ENCODE measurements at places on chromosomes 11 and 22.

- DNase-seq: no peak
Observed at GRCh38 chr22:35703861-35704584, 13.6 kb upstream of the APOL5 start.

DNA sequence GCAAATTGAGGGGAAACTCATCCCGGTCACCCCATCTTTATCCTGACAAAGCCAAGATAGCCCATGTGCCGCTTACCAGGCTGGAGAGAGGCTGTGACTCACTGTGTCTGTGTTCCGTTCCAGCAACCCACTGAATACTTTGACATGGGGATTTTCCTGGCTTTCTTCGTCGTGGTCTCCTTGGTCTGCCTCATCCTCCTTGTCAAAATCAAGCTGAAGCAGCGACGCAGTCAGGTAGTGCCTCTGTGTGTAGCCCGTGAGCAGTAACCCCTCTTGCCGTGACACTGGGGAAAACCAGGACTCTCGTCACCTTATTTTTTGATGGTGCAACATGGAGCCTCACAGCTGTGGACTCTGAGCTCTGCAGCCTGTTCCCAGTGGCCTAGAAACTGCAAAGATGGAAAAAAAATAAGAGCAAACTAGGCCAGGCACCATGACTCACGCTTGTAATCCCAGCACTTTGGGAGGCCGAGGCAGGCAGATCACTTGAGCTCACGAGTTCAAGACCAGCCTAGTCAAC, 16.9 kb downstream of the C22orf31 start:
- DNase-seq: no peak

- DNase-seq: no peak
Observed at GRCh38 chr11:70488171-70488703, 89.9 kb downstream of the CTTN start.

DNA sequence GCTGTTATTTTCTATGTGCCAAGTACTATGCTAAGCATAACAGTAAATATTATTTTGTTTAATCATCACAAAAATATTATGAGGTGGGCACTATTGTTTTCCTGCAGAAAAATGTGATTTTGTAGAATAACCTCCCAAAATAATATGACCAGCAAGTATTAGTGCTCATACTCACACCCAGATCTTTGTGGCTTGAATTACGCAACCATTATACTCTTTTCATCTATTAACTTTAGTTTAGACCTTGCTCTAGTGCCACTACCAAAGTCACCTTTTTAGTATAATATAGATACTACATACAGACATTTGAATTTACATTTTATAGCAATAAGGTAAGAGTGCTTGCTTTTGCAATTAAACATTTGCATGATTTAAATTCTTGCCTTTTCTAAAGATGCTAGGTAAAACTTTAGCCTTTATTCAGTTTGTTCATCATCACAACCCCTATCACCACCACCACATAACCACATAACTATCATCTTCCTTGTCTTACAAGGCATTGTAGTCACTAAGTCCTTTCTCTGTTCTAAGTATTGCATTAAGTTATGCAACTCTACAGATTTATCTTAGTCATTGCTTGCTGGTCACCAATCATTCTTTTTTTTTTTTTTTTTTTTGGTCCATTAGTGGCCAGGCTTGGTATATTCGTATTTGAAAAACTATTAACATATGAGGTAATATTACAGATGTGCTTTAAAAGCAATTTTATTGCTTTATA, 68.4 kb downstream of the GAS2 start:
- no peak for DNase-seq

DNA sequence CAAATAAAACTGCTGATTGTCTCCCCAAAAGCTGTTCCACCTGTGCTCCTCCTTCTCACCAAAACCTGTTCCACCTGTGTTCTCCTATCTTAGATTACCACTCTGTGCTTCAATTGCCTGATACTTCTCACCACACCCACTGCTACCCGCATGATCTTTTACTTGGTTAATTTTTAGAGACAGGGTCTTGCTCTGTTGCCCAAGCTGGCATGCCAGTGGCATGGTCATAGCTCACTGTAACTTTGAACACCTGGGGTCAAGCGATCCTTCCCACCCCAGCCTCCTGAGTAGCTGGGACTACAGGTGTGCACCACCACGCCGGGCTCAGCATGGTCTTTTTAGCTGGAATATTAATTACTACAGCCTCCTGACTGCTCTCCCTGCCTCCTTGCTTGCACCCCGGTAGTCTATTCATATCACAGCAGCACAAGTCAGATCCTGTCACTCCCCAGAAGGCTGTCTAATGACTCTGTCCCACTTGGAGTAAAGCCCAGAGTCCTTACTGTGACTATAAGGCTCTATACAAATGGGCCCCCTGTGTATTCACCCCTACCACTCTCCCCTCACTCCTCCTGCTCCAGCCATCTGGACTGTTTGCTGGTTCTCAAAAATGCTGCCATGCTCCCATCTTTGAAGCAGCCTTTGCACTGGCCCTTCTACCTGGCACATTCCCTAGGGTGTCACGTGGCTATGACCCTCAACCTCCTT, 3.5 kb downstream of the C11orf91 start:
- DNase-seq: no peak

GRCh38 chr11:25247336-25247735, 750.5 kb downstream of the LUZP2 start:
- no peak for DNase-seq

DNA sequence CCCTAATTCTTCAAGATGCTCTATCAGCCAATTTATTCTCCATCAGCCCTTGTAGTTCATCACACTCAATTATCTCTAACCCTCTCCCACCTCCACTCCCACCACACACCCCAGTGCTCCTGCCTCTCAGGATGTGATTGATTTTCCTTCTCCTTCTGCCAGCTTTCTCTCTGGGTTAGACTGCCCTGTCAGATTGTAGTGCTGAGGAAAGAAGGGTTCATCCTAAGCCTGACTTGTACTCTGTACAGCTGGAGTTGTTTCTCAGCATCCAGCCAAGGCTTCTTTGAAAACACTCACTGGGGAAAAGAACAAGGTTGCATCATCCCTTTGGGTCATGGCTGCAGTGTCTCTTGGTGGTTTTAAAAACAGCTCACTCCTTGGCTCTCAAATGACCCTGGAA, 61.2 kb downstream of the CECR2 start:
- DNase-seq: no peak

DNA sequence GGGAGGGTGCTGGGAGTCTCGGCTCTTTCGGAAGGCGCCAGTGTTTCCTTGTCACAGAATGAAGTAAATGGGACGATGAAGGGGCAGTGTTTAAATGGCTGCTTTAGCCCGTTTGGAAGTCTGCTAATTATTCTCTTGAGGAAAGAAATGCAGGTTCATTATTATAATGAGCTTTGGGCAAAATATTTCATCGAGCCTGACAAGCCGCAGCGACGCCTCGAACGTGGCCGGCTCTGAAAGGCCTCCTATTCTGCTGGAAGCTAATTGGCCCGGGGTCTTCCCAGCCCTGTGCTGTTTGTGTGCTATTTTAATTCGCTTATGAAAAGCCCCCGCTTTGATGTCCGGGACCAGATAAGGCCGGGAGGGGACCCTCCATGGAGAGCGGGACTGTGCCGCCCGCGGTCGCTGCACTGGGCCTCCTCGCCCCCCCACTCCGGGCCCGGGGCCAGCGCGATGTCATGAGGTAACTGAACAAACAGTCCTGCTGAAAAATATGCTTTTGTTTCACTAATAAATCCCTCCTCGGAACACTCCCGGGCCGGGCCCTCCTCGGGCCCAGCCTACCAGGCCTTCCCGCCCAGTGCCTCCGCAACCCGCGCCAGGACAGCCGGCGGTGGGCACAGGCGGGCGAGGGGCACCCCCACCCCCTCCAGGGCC, 78.4 kb downstream of the CDKN1C start:
- no peak for DNase-seq

GRCh38 chr11:83238111-83238510, 44.6 kb downstream of the ANKRD42 start:
- no peak for DNase-seq

- DNase-seq: no peak
Observed at GRCh38 chr11:100789500-100789899, 102.4 kb downstream of the ARHGAP42 start.

- DNase-seq: no peak
Observed at GRCh38 chr22:50601669-50602337, 1.2 kb downstream of the MAPK8IP2 start.

GRCh38 chr22:25536589-25536988, 27.9 kb upstream of the GRK3 start:
- DNase-seq: no peak

- DNase-seq: no peak
Observed at GRCh38 chr11:45071232-45071631, 75.2 kb upstream of the PRDM11 start.

DNA sequence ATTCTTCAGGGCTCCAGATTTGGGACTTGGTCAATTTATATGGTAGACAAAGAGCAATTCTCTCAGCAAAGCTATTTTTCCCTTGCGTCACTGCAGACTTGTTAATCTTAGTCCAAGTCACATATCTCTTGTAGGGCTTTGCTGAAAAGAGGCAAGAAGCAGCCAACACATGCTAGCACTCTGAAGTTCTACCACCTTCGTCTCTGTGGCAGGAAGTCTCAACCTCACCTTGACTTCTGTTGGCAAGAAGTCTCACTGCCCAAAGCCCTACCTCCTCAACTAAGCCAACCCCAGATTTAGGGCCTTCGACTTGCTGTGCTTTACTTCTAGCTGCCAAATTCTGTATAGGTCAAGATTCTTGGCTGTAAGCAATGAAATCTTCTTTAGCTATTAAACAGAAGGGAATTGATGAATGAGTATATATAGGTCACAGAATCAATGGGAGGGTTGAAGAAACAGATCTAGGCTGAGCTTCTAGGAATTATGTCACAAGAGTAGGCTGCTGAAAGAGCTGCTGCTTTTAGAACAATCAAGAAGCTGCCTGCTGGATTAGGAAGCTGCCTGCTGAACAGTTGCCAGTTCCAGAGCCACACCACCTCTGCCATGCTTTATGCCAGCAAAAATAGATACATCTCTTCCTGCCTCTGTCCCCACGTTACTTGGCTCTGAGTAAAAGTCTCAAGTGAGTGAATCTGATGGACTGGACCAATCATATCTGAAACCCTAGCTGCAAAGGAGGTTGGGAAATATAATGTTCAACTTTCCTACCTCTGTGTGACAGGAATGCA, 17.6 kb upstream of the NCR3LG1 start:
- no peak for DNase-seq

- DNase-seq: no peak
Observed at GRCh38 chr11:9025101-9025850, 21.5 kb upstream of the NRIP3 start.

DNA sequence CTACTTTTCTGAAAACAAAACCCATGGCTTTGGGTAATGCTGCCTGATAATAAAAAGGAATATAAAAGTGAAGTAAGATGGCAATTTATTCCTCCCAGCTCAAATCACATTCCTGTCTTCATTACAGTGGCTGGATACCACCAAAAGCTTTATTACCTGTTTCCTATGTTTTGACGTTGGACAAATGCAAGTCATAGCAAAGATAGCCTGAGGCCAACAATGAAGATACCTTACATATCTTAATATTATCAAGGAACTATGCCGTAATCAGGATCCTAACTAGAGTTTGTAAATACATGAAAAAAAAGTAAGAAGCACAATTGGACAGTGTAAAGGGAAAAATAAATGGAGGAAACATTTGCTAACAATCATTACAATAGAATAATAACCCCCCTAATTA, 202.4 kb downstream of the SOX6 start:
- DNase-seq: no peak

DNA sequence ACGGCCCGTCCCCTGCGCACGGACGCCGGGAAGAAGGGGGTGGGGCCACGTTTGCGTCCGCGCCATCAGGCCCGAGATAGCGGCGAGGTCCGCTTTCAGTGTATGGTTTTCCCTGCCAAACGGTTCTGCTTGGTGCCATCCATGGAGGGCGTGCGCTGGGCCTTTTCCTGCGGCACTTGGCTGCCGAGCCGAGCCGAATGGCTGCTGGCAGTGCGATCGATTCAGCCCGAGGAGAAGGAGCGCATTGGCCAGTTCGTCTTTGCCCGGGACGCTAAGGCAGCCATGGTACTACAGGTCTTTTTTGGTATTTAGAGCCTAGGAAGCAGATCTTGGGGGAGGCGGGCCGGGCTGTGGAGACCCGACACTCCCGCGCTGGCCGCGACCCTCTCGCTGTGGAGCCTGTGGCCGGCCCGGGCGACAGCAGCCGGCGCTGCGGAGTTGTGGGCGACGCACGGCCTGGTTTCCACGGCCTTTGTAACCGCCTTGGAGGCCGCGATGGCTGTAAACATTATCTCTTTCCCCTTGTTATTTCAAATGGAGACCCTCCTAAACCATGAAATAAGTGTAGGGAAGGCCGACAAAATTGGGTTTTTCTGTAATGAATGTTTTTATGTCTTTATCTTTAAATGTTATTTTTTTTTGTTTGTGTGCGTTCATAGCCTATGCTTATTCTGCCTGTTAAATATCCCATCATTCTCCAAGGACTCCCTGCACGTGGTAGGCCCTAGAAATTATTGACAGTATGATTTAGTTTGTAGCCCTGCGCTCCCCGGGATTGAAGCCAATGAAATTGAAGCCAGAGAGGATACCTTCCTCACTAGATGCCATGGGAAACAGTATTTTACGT, at the start of gene AASDHPPT:
AASDHPPT (plus strand) TSS at position 54 of the 847 bp plus-strand sequence; CDS start at position 103, 49 bp downstream.
- no peak for DNase-seq

- DNase-seq: no peak
Observed at GRCh38 chr11:69274531-69275016, 19.4 kb upstream of the MYEOV start.

- DNase-seq: no peak
Observed at GRCh38 chr11:111387363-111387762, 8.3 kb upstream of the POU2AF1 start.

- DNase-seq: no peak
Observed at GRCh38 chr11:16380941-16381568, 24.7 kb upstream of the SOX6 start.

- no peak for DNase-seq
Observed at GRCh38 chr11:12439615-12440014, 62.2 kb downstream of the PARVA start.

DNA sequence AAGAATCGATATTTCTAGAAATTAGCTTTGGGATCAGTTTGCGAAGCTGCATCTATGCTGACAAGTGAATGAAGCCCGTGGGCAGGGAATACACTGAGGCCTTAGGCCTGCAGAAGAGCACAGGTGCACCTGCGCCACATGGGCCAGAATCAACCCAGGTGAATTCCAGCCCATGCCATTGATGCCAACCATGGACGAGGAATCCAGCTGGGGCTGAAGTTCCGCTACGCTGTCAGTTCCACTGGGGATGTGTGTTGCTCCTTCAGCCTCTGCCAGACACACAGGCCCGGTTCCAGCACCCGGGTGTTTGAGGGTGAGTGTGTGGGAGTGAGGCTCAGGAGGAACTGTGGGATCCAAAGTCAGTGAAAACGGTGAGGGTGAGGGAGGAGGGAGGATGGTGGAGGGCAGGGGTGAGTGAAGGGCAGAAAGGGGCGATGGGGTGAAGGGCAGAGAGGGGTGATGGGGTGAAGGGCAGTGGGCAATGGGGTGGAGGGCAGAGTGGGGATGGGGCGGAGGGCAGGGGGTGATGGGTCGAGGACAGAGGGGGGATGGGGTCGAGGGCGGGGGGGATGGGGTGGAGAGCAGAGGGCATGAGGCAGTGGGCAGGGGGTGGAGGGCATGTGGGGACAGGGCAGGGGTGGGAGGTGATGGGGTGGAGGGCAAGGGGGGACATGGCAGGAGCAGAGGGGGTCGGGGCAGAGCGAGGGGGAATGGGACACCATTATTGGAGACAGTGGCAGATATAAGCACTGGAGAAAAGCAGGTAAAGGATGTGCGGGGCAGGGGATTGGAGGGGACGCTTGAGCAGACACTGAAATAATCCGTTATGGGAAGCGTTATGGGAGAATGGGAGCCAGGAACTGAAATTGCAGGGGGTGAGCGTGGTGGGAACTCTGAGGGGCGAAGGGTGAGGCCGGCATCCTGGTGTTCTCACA, 931.6 kb downstream of the BRD1 start:
- DNase-seq: peak; percentile 3

Measured in central memory CD8-positive, alpha-beta T cell (primary cell).